ENCODE measurements at places on chromosomes 1 and 21.

- DNase-seq, result no peak
These were observed 195.8 kb downstream of the KAZN start for GRCh38 chr1:14794136-14794768.

GRCh38 chr1:33460144-33460543, 12.3 kb upstream of the ZSCAN20 start:
- DNase-seq, result no peak

DNA sequence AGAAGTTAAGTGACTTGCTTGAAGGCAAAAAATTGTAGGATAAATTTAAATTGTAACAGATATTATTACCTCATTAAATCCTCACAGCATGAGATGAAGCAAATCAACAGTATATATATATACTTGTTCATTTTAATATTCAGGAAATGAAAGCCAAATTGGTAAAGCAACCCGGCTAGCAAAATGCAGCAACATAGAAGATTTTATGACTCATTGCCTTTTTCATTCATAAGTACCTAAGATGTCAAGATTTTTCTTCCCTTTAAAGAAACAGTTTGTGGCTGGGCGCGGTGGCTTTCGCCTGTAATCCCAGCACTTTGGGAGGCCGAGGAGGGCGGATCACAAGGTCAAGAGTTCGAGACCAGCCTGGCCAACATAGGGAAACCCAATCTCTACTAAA, 190.5 kb upstream of the NRIP1 start:
- DNase-seq, result no peak

DNA sequence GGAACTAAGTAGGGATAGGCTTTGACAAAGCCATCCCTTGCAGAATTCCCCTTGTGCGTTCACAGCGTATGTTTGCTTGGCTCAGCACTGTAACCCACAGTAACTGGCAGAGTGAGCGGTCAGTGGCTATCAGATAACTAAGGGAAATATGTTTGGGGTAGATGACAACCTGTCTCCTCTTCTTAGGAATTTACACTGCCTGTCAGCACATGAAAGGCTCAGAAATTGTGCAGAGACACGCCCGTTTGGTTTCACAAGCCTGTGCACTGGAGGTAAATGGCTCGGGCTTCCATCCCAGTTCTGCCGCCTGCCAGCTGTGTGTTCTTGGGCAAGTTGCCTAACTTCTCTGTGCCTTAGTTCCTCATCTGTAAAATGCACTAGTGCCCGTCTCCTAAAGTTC, 101.2 kb downstream of the PRDM2 start:
- no peak for DNase-seq

GRCh38 chr1:97377432-97378034, 543.3 kb downstream of the DPYD start:
- no peak for DNase-seq
